ENCODE measurements at places on chromosomes 1 and 21.

DNA sequence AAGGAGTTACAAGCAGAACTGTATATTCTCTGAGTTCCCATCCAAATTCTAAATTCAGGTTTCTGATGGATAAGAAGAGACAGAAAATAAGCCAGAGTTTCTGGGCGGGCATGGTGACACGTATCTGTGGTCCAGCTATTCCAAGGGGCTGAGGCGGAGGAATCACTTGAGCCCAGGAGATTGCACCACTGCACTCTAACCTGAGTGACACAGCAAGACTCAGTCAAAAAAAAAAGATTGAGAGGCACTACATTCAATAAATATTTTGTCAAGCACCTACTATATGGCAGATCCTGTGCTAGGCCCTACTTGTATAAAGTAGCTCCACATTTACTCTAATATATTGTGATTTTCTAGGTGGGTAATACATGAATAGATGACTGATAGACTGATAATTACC lies 6.4 kb upstream of the FRRS1 start:
- DNase-seq, result no peak

GRCh38 chr1:52600533-52601179 lies 1.5 kb upstream of the GPX7 start:
- DNase-seq, result no peak

- peak; percentile 95 for DNase-seq
These were observed at the start of gene RUNX3 for GRCh38 chr1:24930260-24931145. Gene RUNX3, minus strand, starts transcription at chr1:24930276. Its CDS starts 408 bp downstream, at chr1:24929868.

DNA sequence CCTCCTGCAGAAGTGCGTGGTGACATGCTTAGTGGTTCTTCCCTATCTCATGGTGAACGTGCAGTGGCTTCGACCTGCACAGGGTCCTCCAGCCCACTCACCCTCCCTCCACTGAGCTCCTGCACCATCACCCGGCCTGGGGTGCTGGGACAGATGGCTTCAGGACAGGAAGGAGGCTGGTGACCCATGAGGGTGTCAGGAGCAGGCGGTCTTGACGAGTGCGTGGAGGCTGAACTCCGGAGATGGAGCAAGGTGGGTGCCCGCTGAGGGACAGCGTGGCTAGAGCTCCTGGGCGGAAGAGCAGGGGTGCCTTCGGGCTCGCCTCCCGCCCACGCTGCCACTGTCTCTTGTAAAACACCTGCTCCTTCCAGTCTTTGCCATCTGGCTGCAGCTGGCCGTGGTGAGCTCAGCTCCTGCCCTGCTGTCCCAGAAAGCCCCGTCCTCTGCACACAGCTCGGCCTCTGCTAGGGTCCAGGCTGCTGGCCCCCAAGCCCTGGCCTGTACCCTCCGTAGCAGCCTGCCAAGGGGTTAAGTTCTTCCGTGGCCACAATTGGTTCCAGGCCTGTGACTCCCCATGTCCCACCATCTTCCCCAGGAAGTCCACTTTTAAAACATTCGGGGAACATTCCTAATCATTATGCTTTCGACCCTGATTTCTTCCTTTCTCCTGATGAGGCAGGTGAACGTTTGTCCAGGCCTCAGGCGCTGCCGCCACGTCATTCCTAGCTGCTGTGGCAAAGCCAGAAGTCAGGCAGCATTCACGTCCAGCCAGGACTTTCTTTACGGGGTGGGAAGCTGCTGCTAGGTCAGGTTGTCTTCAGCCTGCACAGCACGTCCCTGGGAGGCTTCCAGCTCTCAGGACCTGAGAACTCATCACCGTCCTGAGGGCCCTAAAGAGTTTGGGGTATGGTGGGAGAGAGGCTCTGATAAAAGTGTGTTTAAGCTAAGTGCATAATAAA lies 8.1 kb downstream of the KRTAP10-1 start:
- no peak for DNase-seq

GRCh38 chr1:114076308-114076707 lies 77.4 kb downstream of the SYT6 start:
- DNase-seq, result no peak

DNA sequence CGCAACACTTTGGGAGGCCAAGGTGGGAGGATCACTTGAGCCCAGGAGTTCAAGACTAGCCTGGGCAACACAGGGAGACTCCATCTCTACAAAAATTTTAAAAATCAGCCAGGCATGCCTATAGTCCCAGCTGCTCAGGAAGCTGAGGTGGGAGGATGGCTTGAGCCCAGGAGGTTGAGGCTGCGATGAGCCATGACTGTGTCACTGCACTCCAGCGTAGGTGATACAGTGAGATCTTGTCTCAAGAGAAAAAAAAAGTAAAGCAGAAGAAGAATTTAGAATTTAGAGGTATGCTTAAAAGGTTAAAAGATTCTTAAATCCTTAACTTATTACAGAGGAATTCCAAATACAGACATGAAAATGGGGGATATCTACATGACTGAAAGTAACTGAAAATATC lies 79.5 kb downstream of the SMYD3 start:
- no peak for DNase-seq

DNA sequence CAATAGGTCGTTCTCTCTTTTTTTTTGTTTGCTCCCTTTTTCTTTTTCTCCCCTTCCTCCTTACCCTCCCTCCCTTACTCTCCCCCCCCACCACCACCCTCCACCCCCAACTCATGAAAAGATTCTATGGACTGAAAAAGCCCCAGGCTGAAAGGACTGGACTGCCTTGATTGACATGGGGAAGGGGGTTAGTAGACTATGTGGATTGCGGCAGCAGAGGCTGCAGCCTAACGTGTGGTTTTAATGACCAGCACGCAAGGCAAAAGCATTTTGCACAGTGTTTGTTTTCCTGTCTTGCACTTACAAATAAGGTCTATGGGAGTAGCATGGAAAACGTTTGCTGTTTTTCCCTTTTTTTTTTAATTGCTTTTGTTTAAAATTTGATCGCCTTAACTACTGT lies 5.5 kb downstream of the ZBTB18 start:
- DNase-seq, result no peak

- DNase-seq, result no peak
These were observed 197.5 kb upstream of the PTBP2 start for GRCh38 chr1:96524100-96524499.

DNA sequence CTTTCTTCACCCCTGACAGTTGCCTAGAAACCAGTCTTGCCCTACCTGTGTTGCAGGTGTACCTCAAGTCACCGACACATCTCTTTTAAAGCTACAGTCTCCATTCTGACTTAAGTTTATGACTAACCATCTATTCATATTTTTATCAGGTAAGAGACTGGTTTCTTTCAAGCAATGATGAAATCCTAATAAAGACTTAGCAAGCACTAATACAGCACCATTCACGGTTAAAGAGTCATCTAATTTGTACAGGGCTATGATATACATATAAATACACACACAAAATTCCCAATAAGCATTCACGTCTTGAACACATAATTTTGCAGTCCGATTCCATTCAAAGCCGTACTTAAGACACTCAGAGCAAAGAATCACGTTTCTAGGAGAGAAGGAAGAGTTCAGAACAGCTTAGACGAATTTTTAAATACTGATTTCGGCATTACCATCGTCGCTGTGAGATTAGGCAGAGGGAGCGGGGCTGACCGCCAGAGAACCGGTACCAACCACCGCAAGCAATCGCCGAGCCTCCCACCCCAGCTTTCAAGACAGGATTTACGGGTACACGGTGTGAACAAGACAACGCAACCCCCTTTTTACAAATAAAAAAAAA lies 943 bp downstream of the ERRFI1 start:
- no peak for DNase-seq

- peak; percentile 62 for DNase-seq
These were observed 36.2 kb downstream of the CACHD1 start for GRCh38 chr1:64505944-64506655.

DNA sequence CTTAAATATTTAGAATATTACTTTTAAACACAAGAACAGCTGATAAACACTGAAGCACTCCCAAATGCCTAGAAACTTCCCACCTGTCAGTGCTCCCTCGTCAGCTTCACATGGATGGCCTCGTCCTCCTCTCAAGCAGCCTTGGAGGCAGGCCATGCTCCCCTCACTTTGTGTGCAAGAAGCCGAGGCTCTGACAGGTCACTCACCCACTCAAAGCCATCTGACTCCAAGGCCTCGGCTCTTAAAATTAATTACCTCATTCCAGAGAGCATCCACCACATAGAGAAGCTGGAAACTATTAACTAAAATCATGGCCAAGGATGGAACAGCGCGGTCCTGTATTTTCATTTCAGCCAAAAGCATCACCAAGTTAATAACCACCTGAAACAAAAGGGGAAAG lies 17.8 kb downstream of the LBR start:
- DNase-seq, result no peak

DNA sequence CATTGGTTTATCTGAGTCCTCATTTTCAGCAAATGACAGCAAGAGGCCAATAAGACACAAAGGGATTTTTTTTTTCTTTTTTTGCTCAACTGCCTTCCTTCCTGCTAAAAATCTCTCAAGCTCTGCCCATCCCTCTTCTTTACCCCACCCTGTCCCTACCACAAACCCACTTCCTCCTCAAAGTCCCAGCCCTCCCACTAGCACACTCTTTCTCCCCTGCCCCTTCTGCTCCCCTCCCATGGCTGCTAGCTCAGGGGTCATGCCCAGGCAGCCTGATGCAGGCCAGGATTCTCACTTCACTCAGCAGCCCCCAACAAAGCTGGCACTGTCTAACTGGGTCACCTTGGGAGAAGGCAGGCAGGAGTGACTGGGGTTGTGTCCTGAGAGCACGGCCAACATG lies 28.8 kb upstream of the PPP2R5A start:
- no peak for DNase-seq

- no peak for DNase-seq
These were observed 13.2 kb upstream of the IGSF3 start for GRCh38 chr1:116680752-116681151.

DNA sequence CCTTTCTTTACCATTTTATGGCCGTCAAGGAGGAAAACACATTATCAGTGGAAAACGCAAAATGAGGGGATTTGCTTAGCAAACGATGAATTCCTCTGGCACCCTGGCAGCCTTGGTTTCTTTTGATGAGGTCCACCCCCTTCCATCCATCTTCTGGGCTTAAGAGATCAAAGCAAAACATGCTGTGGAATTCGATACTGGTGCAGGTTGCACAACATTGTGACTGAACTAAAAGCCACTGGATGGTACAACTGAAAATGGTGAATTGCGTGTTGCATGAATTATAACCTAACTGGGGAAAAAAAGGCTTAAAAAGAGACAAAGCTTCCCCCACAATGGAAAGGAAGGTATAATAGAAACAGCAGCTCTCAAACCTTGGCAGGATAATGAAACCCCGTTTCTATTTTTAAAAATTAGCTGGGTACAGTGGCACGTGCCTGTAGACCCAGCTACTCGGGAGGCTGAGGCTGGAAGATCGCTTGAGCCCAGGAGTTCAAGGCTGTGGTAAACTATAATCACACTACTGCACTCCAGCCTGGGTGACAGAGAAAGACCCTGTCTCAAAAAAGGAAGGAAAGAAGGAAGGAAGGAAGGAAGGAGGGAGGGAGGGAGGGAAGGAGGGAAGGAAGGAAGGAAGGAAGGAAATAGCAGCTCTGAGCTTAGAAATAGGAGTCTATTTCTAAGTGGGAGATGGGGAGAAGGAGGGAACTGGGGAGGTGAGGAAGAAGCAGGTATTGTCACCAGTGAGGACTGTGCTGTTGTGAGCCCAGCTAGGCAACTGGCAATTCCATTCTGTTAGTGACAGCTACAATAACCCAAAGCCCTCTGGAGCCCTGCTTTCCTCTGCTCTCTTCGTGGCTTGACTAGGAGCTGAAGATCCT lies 29.0 kb upstream of the LGALS8 start:
- no peak for DNase-seq

Data from activated CD8-positive, alpha-beta memory T cell treated with anti-CD3 and anti-CD28 coated beads for 24 hours (primary cell).